ENCODE measurements at places on chromosomes 12 and 14.

- DNase-seq = peak; percentile 84
These were observed 14.1 kb downstream of the DRAM1 start for GRCh38 chr12:101891462-101891971.

DNA sequence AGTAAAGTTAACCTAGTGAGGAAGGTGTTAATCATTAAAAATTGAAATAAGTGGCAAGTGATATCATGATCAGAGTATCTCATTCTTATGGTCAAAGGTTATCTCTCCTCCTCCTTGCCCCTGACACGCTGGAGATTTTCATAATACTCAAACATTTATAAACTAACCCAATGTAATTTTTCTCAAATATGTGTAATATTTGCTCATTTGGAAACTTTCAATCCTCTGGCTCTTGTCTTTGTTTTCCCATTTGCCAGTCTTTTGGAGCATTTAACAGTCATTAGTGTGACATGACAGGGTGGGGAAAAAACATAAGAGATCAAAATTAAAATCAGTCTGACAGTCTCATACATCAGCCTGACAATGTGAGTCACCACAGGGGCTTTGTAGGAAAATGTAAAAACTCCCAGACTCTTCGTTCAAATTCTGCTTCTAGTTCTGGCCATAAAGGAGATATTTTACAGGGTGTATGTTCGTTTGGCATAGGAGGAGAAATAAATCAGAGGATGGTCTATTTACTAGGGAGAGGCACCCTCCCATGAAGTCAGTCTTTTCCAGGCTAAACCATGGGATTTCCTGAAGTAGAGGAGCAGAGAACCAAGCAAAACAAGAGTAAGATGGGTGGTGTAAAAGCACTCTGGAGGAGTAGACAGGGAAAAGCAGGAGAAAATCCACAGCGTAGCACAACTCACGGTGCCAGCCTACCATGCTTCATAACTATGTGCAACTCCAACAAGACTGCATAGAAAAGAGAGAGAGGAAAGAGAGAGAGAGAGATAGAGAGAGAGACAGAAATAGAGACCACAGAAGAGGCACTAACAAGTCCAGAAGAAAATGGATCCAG is 369.2 kb upstream of the PDE3A start:
- DNase-seq = no peak

GRCh38 chr12:123578243-123578642 is 6.1 kb upstream of the TMED2 start:
- no peak for DNase-seq

DNA sequence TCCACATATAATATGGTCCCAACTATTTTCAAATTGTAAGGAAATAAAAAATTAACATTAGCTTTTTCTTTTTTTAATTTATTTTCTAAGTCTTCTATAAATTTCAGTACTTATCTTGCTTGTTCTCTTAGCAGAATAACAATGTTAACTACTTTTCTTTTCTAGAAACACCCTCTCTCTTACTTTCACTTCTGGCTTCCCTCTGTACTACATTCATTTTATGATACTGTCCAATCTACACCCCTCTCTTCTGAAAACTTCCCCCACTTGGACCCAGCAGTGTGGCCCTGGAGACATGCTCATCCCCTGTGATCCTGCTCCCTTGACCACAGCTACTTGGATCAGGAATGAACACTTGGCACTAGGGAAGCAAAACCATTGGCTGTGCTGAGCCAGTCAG is 15.7 kb downstream of the SGPP1 start:
- no peak for DNase-seq

DNA sequence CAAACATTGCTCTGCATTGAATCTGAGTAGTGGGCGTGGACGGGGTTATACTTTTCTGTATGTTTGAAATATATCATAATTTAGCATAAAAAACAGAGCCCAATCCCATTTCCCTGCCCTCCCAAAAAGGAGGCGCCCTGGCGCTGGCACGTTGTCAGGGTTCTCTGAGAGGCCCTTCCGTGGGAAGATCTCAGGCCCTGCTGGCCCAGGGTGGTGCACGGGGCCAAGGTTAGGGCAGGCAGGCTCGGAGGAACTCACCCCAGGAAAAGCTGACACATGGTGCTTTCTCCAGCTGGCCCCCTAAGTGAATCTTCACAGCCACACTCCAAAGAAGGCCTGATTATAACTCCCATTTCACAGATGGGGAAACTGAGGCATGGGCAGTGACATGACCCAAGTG is 17.2 kb downstream of the DIO3 start:
- DNase-seq = peak; percentile 46

Measured in osteoblast (primary cell).